Activated CD8-positive, alpha-beta memory T cell treated with anti-CD3 and anti-CD28 coated beads, Interleukin-2, amount 50 U/mL, for 4 hours (primary cell): ENCODE measurements at places on chromosomes 12 and 14.

DNA sequence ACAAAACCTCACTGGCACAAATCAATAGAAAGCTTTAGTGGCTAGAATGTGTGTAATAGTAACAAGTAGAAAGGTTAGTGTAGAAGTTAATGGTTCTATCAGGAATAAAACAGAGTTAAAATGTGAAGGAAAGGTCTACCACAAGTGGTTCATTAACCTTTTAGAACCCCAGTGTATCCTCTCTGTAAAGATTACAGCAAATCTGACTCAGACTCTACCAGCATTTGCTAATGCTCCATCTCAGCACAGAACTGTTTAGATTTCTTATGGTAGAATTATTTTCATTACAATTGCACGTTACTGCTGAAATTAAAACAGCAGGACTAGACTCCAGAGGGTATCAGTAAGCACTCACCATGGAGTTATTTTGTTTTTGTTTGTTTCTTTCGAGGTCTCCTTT is 609.0 kb upstream of the LMO3 start:
- DNase-seq: no peak

DNA sequence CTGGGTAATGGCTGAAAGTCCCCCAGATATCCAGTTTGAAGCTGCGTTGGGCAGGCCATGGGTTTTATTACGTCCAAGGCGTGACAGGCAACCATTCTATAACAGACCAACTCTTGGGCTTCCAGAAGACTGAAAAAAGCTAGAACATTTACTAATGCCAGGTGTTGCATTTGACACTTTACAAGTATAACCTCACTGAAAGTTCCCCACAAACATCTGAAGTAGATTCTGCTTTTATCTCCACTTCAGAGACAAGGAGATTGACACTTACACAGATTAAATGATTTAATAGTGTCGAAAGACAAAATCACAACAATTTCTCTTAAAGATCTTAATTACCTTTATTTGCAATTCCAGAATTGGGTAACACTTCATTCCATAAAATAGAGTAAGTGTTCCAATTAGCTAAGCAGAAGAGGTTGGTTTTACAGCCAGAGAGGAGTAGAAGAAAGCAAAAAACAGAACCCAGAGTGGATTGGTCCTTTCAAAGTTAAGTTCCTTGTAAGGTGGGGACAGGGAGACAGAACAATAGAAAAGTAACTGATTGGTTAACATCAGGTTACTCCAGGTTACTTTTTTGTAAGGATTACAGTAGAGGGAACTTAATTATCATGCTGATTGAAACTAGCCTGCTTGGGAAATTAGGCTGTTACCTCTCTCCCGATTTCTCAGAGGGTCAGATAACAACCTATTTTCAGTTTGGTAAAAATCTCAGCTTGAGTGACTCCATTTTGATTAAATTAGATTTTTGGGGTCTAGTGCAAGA is 11.3 kb downstream of the SOCS2 start:
- no peak for DNase-seq

GRCh38 chr12:121638298-121639202 is 12.2 kb downstream of the ORAI1 start:
- no peak for DNase-seq

DNA sequence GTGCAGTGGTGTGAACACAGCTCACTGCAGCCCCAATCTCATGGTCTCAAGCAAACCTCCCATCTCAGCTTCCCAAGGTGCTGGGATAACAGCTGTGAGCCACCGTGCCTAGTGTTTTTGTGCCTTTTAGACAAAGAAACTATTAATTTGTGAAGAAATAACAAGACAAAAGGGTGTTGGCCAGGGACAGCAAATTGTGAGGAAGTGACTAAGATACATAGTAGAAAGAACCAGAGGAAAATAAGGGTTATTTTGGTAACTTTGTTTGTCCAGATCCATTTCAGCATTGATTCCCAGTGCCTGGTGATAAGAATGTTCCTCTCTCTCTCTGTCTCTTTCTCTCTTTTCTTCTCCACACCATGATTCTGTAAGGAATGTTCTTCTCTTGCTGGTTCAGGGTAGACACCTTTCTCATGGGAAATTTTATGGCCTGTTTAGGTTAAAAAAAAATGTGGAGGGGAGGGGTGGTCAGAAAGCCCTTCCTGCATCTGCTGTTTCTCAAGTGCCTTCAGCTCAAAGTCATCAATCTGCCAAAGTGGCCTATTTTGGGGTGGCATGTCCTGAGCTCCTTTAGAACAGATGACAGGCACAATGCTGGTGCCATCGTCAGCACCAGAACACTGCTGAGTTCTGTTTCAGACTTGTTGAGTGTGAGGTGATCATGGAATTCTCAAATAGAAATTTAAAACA is 184.4 kb upstream of the EEA1 start:
- DNase-seq: no peak
